GM06990 (cell line): ENCODE measurements at places on chromosomes 4 and X.

DNA sequence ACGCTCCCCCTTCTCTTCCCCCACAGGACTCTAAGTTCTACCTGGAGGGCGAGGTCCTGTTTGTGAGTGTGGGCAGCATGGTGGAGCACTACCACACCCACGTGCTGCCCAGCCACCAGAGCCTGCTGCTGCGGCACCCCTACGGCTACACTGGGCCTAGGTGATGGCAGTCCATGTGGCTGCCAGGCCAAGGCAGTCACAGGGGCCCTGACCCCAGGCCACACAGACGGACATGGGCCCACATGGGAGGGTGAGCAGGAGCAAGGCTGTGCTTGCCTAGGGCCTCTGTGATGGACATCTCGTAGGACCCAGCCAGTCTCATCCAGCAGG is 10.0 kb upstream of the ADD1 start:
- no peak for DNase-seq

- no peak for DNase-seq
Measured at GRCh38 chr4:145034727-145035211, 63.2 kb downstream of the ANAPC10 start.

DNA sequence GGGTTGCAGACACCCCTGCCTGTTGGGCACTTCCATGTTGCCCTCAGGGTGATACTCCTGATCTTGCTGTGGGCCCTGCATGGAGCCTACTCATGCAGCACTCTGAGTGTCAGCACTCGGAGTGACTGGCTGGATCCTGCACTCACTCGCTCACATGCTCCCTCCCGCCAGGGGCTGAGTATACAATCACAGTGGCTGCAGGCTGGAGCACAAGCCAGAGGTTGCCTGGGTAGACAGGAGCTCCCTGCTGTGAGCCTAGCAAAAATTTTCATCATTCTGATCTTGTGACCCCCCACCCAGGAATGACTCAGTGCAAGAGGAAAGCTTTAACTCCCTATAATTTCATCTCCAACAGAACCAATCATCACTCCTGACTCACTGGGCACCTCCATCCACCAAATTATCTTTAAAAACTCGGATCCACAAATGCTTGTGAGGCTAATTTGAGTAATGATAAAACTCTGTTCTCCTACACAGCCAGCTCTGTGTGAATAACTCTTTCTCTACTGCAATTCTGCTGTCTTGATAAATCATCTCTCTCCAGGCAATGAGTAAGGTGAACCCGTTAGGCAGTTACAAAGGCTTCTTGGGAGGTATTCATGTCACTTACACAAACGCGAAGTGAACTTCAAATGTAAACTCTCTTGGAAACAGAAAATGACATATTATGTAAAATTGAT is 1180.8 kb upstream of the PABPC4L start:
- no peak for DNase-seq

GRCh38 chr4:95526075-95526474 is 22.7 kb downstream of the UNC5C start:
- no peak for DNase-seq

- no peak for DNase-seq
Measured at GRCh38 chrX:10103023-10103422, 53.8 kb upstream of the CLCN4 start.

DNA sequence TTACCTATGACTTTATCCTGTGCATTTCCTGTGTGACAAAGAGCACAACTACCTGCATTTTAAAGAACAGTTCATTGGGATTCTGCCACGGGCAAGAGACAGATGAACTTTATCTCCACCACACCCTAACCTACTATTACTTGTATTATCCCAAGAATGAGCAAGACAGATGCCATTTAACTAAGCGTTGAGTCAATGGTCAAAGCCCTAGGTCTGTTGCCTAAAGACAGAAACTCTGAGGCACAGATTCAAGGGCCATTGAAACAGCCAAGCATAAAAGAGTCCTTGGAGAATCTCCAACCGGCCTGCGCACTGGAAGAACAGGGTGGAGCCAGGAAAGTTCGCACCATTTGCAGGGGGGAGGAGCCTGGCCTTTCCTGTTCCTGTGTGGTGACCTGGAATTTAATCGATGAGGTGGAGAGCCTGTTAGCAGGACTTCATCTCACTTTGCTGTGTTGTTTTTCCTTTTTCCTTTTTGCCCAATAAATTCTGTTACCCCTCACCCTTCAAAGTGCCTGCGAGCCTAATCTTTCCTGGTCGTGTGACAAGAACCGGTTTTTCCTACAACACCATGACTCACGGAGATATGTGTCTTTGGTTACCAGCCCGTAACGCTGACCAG is 146.4 kb upstream of the DIAPH2 start:
- DNase-seq, result no peak

DNA sequence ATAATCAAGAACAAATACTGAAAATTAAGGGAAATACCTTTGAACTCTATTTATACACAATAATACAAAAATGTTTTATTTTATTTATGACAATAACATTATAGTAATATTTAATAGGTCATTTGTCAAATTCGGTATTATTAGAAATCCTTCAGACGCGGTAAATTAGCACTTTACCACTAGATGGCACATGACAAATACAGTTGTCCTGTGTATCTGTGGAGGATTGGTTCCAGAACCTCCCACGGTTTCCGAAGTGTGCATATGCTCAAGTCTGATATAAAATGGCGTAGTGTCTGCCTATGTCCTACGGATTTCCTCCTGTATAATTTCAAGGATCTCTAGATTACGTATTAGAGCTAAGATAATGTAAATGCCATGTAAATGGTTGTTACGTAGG is 8.1 kb upstream of the LINC00632 start:
- no peak for DNase-seq

GRCh38 chr4:186617921-186618320 is 62.6 kb upstream of the MTNR1A start:
- no peak for DNase-seq

GRCh38 chrX:25519258-25519657 is 503.5 kb upstream of the ARX start:
- DNase-seq, result no peak

- no peak for DNase-seq
Measured at GRCh38 chr4:147039976-147040575, 94.4 kb upstream of the TTC29 start.

DNA sequence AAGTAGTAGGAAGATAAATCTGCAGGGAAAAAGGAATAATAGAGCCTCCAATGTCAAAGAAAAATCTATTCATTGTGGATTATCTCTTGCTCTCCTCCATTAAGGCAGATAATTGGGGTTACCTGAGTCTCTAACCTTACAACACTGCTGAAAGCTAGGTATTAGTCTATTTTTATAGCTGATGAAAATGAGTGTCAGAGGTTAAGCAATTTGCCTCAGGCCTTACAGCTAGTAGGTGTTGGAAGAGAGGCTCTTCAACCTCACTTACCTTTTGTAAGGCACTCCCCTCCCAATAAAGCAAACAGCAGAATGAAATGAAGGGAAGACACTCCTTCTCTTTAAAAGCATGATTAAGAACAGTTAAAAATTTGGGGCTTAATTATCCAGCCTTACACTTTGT is 45.4 kb upstream of the GAB1 start:
- no peak for DNase-seq

- DNase-seq, result peak; percentile 32
Measured at GRCh38 chrX:129553619-129554288, 13.7 kb downstream of the OCRL start.

DNA sequence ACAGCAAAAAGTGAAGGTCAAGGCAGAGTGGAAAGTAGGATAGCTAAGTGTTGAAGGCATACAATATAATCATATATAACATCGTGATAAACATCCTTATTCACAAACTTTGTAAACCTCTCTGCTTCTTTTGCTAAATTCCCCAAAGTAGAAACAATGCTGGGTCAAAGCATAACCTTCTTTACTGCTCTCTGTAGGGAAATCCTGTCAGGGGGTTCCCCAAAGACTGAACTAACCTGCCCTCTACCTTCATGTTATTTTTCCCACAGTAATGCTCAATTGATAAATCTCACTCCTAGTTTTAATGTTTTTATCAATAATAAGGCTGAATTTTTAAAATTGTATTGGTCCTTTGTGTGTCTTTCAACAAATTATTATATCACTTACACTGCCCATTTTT is 55.7 kb downstream of the DCHS2 start:
- DNase-seq, result no peak

DNA sequence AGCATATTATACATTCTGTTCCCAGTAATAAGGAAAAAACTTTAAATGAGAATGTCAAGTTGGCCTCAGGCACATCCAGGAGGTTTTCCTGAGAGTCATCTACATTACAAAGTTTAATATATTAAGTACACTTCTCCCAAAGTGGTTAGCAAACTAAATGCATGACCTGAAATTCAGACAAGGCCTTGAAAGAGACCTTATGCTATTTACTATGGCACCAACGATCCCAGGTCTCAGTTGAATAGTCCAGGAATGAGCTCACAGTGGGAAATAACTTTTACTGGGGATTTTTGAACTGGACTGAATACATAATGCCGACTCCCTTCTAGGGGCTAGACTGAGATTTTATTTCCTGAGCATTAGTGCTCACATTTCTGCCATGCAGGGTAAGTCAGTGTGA is 1577.5 kb upstream of the PCDH7 start:
- no peak for DNase-seq

- DNase-seq, result no peak
Measured at GRCh38 chr4:184755278-184755677, 21.4 kb upstream of the CENPU start.

DNA sequence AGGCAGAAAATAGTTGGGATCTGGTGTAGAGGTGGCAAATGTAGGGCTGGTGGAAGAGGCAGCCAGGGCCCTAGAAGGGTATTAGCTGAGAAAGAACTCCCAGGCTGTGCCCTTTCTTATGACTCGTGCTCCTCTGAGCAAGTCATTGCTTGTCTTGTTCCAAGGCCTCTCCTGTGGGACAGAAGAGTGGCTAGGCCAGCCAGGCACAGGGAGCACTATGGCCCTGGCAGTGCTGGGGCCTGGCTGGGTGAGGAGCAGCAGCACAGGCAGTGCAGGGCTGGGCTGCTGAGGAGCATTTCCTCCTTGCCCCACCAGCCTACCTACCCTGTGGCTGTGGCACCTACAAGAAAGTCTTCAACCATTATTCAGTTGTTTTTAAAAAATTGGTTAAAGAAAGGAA is 298.5 kb upstream of the NR3C2 start:
- DNase-seq, result no peak

- DNase-seq, result no peak
Measured at GRCh38 chrX:143401160-143401559, 116.1 kb downstream of the SPANXN3 start.

- DNase-seq, result no peak
Measured at GRCh38 chrX:29587107-29587506, 628.3 kb upstream of the MAGEB2 start.

DNA sequence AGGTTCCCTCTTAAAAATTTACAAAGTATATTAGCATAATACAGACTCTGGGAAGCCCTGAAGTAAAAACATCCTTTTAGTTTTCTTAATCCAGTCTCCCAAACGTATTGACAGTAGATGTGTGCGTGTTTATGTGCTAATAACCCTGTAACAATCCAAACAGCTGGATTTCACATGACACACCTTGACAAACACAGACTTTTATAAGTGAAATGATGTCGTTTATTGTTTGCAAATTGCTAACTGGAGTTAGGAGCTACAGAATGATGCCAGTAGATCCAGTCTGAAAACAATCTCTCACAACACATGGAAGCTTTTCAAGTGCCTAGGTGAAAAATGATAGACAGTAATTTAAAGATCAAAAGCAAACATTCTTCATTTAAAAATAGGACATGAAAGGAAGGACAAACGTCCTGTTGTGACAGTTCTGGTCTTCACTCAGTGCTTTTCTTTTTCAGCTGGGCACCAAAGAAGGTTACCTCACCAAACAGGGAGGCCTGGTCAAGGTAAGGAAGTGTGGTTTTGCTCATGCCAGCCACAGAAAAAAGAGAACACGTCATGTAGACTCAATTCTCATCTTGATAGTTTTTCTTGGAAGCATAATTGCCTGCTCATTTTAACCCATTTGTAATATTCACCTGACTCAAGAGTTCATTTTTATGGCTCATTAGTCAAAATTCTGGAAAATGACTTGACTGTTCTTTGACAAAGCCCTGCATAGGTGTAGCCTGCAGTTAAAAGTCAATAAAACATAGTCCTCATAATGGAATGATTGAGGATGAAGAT is 32.9 kb downstream of the LAMTOR3 start:
- no peak for DNase-seq

- DNase-seq, result no peak
Measured at GRCh38 chr4:137660211-137660610, 127.9 kb upstream of the PCDH18 start.

DNA sequence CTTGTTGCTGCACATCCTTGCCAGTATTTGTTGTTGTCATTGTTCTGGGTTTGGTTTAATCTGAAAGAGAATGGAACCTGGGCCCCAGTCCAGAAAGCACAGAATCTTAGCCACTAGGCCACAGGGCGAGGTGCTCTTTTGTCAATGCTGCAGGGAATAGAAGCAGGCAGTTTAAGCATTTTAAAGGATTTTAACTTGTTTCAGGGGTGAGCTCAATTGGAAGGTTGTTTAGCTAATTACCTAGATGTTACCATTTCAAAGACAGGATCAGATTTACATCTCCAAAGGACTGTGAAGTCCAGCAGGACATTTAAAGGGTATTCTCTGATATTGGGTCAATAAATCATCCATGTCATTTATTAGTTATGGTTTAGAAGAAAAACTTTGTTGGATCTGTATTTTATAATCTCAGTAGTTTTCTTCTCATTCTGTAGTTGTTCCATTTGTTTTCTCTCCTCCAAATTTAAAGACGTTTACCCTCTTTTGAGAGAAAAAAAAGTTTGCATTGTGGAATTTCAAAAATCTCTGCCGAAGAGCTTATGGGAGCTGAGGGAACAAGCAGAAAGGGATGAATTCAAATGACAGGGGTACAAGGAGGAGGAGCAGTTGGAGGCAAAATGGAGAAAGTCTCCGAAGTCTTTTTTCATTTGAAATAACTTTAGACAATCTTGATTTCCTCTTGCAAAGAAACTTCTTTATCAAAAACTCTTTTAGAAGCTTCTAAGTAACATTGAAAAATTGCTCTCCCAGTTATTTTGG is 57.5 kb upstream of the FAM47C start:
- no peak for DNase-seq

GRCh38 chr4:176875446-176875930 is 82.8 kb upstream of the VEGFC start:
- DNase-seq, result no peak

DNA sequence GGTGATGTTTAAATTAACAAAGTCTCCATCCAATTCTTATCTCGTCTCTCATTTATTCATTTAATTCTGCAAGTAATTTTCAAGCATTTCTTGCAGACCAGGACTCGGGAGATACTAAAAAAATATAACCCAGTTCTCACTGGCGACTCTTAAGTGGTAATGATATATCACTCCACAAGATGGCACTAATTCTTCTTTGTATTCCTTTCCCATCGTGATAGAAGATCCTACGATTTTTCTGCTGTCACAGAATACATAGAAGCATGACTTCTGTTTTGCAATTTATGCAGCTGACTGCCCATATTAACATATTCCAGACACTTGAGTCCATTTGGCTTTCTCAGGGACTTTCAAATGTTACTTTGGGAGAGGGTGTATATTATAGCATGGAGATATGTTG is 64.0 kb upstream of the FGF13 start:
- DNase-seq, result no peak
